NCI-H1436 (cell line): ENCODE measurements at places on chromosomes 3 and 15.

DNA sequence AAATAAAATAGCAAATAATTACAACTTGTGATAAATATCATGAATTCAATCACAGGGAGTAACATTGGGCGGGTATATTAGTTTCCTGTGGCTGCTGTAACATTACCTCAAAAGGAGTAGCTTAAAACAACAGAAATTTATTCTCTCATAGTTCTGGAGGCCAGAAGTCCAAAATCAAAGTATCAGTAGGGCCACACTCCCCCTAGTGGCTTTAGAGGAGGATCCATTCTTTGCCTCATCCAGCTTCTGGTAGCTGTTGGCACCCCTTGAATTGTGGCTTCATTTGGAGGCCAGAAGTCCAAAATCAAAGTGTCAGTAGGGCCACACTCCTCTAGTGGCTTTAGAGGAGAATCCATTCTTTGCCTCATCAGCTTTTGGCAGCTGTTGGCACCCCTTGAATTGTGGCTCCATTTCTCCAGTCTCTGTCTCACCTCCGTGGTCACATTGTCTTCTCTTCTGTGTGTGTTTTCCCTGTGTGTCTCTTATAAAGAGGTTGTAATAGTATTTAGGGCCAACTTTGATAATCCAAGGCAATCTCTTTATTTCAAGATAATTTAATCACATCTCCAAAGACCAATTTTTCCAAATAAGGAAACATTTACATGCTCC lies 3.1 kb upstream of the CFAP20DC start:
- DNase-seq = no peak

GRCh38 chr15:67383899-67384298 lies 129.3 kb downstream of the IQCH start:
- no peak for DNase-seq

GRCh38 chr3:81463781-81464180 lies 297.7 kb downstream of the GBE1 start:
- DNase-seq = no peak

GRCh38 chr3:9399746-9400145 lies 2.3 kb downstream of the SETD5 start:
- peak; percentile 66 for DNase-seq

GRCh38 chr3:123723522-123724168 lies 138.8 kb upstream of the HACD2 start:
- peak; percentile 72 for DNase-seq

GRCh38 chr15:31467361-31467760 lies 140.7 kb downstream of the KLF13 start:
- no peak for DNase-seq
